ENCODE measurements at places on chromosomes 3 and 15. TPM values are rescaled to one million over a fixed set of nuclear protein-coding genes. Genes with fewer than 3 reads are reported as not detected.

PHLDB2 gene
- total RNA-seq = 4.1 TPM

CACNA2D3 gene
- total RNA-seq = not detected

DNA sequence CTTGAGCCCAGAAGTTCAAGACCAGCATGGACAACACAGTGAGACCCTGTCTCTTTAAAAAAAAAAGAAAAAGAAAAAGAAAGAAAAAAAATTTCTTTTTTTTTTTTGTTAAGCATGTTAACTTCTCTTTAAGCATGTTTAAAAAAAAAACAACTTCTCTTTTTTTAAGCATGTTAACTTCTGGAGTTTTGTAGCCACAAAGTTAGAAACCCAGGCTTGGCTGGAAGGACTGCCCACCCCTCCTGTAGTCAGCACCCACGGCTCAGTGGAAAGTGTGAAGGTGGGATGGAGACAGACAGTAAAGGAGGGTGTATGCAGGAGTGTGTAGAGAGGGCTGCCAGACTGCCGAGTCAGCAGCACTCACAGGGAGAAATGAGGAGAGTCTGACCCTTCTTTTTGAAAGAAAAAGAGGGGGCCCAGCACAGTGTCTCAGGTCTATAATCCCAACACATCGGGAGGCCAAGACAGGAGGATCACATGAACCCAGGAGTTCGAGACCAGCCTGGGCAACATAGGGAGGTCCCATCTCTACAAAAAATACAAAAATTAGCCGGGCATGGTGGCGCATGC, 33.2 kb downstream of the GOLGA8S start:
- DNase-seq = no peak

- no peak for DNase-seq
These were observed 149.4 kb downstream of the IMPG2 start for GRCh38 chr3:101170806-101171558.

CTDSPL gene
- total RNA-seq = 0.90 TPM

DNA sequence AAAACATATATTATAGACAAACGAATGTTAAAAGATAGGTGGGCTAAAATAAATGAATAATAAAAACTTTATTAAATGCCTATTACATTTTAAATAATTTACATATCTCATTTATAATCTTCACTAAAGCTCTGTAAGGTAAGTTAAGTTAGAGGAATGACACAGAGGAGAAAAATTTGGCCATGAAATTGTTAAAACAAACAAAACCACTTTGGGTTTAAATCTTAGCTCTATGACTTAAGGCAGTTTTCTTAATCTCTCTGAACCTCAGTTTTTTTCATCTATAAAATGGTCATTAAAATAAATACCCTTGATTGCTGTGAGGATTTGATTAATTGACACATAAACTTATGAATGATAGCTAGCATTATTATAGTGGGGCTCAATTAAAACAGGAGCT, 404.8 kb upstream of the ATP11B start:
- no peak for DNase-seq

DNA sequence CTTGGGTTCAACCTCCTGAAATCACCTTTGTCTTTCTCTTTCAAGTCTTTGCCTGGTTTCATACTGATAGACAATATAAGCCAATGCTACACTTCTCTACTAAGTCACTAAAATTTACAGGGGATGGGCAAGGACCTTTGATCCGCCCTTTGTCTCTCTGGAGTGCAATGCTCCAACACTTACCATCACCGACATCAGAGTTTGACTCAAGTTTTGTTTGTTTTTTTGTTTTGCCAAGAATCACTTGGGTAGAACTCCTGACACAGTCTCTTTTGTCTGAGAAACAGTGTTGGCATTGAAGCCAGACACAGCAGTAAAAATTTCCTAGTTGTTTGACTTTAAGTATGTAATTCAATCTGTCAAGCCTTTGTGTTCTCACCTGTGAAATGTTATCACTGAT, 29.3 kb downstream of the NFKBIZ start:
- DNase-seq = no peak

GRAMD2A gene
- total RNA-seq = 0.10 TPM

- DNase-seq = no peak
These were observed 101.6 kb downstream of the CPN2 start for GRCh38 chr3:194249323-194250097.

GRCh38 chr15:87604857-87605446, 651.6 kb downstream of the NTRK3 start:
- peak; percentile 34 for DNase-seq

- DNase-seq = no peak
These were observed 708 bp downstream of the SEC22A start for GRCh38 chr3:123202451-123202850.

LRRIQ4 gene
- 0.16 TPM for total RNA-seq

PLA2G4D gene
- not detected for total RNA-seq

GRCh38 chr3:100992231-100993012, 799 bp downstream of the ABI3BP start:
- no peak for DNase-seq

NR2F2 gene
- total RNA-seq = not detected

DNA sequence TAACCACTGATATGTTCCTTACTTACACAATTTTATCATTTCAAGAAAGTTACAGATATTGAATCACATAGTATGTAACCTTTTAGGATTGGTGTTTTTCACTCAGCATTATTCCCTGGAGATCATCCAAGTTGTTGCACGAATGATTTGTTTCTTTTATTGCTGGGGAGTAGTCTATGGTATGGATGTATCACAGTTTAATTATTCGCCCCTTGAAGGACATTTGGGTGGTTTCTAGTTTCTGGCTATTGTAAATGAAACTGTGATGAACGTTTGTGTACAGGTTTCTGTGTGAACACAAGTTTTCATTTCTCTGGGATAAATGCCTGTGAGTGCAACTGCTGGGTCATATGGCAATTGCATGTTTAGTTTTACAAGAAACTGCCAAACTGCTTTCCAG, 68.8 kb downstream of the NMNAT3 start:
- DNase-seq = no peak

All from activated CD8-positive, alpha-beta T cell treated with anti-CD3 and anti-CD28 coated beads, Interleukin-2, amount 10 ng/mL, durations not matched to agents 7 days and 5 days (primary cell).